Right ventricle myocardium superior (tissue), 1 donor: ENCODE measurements at places on chromosomes 16 and 17.

- no peak for DNase-seq
Observed at GRCh38 chr16:17556276-17557052, 85.7 kb upstream of the XYLT1 start.

- no peak for DNase-seq
Observed at GRCh38 chr16:79365702-79366101, 234.8 kb downstream of the MAF start.

GRCh38 chr16:8689686-8690085, 15.3 kb downstream of the ABAT start:
- DNase-seq, result no peak

- no peak for DNase-seq
Observed at GRCh38 chr16:27235938-27236245, 32.6 kb downstream of the KDM8 start.

DNA sequence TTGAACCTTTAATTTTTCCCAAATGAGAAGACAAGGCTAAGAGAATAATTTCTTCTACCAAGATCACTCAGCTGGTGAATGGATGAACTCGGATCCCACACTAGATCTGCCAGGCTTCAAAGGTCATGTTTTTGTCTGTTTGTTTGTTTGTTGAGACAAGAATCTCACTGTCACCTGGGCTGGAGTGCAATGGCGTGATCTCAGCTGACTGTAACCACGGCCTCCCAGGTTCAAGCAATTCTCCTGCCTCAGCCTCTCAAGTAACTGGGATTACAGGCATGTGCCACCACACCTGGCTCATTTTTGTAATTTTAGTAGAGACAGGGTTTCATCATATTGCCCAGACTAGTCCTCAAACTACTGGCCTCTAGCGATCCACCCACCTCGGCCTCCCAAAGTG, 6.6 kb downstream of the ZNF19 start:
- DNase-seq, result no peak

GRCh38 chr17:48382989-48383388, 47.0 kb downstream of the SKAP1 start:
- DNase-seq, result no peak

DNA sequence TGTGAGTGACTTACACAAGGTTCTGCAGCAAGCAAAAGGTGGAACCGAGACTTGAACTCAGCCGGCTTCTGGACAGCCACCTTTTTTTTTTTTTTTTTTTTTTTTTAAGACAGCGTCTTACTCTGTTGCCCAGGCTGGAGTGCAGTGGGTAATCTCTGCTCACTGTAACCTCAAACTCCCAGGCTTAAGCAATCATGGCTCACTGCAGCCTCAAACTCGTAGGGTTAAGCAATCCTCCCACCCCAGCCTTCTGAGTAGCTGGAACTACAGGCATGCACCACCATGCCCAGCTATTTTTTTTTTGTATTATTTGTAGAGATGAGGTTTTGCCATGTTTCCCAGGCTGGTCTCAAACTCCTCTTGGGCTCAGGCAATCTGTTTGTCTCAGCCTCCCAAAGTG, 55.2 kb upstream of the GOT2 start:
- DNase-seq, result no peak

- DNase-seq, result no peak
Observed at GRCh38 chr16:79041206-79041605, 559.3 kb downstream of the MAF start.

DNA sequence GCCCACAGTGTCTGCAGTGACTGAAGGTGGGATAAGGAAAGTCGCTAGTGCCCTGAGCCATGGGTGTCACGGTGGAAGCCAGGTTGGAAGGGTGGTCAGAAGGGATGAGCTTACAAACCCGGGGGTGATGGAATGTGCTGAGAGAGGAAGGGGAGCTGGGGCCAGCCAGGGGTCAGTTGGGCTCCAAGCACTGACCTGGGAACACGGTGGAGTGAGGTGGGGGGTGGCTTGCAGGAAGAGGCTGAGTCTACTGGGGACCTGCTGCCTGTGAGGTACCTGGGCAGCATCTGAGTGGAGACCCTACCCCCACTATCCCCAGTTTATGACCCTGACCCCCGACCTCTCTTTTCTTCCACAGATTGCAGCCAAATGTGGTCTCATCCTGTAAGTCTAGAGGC, 3.1 kb downstream of the TMEM92 start:
- DNase-seq, result no peak

DNA sequence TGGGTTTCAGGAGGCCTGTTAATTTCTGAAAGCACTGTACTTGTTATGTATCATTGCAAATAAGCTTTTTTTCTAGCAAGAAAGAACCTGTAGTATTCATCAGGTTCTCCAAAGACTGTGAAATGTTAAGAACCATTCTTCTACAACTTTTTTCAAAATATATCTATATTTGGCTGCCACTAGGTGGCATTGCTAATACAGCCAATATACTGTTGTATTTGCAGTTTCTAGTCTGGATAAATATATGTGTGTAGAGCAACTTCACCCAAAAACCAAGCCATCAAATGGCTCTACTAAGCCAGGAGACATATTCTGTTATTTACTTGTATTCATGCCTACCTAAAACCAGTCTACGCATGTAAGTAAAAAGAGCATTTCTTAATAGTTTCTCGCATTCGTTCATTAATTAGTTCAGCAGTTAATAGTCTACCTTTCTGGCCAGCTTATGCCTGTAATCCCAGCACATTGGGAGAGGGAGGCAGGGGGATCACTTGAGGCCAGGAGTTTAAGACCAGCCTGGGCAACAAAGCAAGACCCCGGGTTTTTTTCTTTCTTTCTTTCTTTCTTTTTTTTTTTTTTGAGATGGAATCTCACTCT, 39.5 kb downstream of the VMP1 start:
- no peak for DNase-seq

DNA sequence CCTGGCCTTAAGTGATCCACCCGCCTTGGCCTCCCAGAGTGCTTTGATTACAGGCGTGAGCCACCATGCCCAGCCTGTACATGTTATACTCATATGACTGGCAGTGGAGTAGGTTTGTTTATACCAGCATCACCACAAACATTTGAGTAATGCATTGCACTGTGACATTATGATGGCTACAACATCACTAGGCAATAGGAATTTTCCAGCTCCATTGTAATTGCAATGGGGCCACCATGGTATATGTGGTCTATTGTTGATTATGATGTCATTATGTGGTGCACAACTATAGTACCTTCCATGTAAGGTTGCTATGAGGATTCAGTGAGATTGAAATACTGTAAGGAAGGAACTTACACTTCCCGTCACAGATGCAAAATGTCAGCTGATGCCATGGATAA, 168.9 kb downstream of the COPRS start:
- no peak for DNase-seq

DNA sequence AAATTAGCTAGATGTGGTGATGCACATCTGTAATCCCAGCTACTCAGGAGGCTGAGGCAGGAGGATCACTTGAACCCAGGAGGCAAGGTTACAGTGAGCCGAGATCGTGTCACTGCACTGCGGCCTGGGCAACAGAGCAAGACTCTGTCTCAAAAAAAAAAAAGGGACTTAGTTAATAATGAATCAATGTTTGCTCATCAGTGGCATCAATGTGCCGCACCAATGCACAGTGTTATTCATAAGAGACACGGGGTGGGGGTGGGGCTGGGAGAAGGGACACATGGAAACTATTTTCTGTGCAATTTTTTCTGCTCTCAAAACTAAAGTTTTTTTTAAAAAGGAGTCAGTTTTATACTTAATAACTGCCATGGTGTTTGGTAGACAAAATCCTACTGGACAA, 6.8 kb upstream of the ATP2C2 start:
- no peak for DNase-seq

GRCh38 chr17:21078016-21078780, 35.4 kb upstream of the USP22 start:
- DNase-seq, result no peak

DNA sequence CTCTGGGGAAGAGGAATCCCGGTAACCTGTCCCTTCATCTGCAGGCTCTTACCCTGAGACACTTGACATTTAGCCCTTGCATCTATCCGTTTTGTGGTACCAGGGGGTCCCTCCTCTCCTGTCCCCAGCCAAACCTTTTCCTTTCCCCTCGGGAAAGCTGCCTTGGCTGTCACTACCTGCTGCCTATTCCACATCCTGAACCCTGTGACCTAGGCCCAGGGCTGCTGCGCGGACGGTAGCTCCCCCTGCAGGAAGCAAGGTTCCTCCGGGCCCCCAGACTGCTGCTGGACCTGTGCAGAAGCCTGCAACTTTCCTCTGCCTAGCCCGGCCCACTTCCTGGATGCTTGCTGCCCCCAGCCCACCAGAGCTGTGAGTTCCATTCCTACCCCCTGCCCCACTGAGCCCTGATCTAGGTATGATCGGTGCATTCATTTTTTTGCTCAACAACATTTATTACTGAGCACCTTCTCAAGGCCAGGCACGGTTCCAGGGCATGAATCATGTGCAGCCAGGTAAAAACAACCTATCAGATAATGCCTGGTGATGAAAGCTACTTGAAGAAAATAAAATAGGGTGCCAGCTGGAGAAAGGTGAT, 10.5 kb upstream of the ALDOA start:
- DNase-seq, result no peak

GRCh38 chr16:71499775-71500364, 10.7 kb upstream of the ZNF19 start:
- no peak for DNase-seq

- DNase-seq, result peak; percentile 38
Observed at GRCh38 chr17:17509601-17510425, 13.6 kb upstream of the RASD1 start.

DNA sequence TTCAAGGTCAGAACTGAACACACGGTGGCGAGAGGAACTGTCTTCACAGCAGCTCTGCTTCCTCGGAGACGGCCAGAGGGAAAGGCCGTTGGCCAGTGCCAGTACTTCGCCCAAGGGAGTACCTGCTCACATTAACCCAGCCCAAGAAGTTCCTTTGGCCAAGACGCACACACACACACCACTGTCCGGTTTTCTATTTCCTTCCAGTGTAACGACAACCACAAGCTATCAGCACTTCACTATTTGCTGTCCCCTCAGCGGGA, 744 bp upstream of the GGNBP2 start:
- DNase-seq, result peak; percentile 55

DNA sequence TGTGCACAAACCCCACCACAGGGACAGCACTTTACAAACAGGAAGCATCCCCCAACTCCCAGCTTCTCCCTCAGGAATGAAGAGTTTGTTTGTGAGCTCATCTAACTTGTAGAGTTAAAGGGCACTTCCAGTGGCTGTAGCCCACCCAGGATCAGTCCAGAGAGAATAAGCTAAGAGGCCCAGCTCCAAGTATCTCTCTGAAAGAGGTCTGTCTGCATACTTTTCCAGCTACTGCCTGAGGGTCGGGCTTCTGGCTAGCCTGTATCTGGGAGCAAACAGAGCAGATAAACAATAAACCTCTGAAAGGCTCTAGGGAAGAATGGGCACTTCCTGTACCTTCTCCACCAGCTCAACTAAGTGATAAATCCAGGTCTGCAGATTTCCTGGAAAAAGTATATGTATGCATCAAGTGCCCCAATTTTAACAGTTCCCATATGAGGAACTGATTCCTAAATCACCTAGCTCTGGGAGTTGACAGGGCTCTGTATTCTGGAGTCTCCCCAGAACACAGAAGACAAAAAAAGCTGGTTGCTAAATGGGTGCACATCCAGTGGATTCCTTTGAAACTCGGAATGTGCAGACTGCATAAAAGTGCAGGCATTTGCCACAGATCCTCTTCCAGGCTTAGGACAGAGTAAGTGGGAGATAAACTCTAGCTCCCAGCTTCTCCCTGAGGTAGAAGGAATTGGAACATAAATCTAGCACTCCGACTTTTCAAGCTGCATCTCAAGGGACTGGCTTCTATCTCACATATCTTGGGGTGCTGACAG, 37.1 kb upstream of the MYLK3 start:
- DNase-seq, result no peak

- peak; percentile 98 for DNase-seq
Observed at GRCh38 chr17:7834957-7835813, 1.2 kb downstream of the KDM6B start.

- peak; percentile 62 for DNase-seq
Observed at GRCh38 chr17:67386965-67387551, 10.0 kb downstream of the PITPNC1 start.

GRCh38 chr16:15820837-15821236, 36.0 kb downstream of the MYH11 start:
- DNase-seq, result no peak

GRCh38 chr17:68595496-68595895, 5.7 kb downstream of the FAM20A start:
- DNase-seq, result peak; percentile 45

GRCh38 chr17:27657620-27658019, 26.6 kb downstream of the LGALS9 start:
- no peak for DNase-seq

GRCh38 chr16:72635104-72635503, 412.8 kb downstream of the ZFHX3 start:
- DNase-seq, result no peak

DNA sequence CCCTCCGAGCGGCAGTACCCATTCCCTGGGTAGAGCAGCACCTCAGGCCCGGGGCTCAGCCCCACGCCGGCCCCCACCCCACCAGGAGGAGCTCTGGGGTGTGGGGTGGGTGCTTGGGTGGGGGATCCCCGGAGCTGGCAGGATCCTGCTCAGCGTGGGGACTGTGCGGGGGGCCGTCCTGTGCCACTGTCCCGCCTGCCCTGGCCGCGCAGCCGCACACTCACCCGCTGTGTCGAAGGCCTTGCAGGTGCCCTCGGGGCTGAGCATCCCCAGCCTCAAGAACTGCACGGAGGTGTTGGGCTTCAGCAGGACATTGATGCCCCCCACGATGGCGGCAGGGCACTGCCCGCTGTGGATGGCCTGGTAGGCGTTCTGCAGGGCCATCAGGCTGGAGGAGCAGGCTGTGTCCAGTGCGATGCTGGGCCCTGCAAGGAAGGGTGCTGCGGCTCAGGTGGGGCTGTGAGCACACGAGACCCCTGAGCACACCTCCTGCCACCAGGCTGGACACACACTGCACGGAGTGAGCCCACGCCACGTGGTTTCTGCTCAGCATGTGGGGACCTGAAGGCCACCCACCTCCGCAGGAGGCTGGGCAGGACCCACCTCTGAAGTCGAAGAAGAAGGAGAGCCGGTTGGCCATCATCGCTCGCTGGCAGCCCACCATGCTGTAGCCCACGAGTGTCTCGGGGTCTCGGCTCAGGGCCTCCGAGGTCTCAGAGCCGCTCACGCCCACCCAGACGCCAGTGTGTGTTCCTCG, 4.9 kb downstream of the FASN start:
- DNase-seq, result peak; percentile 32

DNA sequence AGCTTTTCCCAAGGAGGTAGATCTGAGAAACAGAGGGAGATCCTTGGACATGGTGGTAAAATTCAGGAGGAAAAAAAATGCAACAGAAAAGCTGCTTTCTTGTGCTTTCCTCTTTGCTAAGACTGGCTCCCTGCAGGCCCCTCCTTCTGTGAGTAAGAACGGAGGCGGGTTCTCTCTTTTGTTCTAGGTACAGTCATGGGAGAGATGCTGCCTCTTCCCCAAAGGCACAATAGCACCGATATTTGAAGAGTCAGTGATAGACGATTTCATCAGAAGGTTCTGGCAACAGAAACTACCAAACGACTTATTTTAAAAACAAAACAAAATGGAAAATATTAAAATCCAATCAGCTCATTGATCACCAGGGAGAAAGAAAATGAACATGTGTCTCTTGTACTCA, 32.6 kb upstream of the KIFC3 start:
- DNase-seq, result no peak

- no peak for DNase-seq
Observed at GRCh38 chr17:50794361-50794760, 27.0 kb upstream of the ANKRD40CL start.
